T-helper 17 cell (primary cell): ENCODE measurements at places on chromosomes 16 and 17.

GRCh38 chr17:41131979-41132378 lies 8.0 kb upstream of the KRTAP4-12 start:
- DNase-seq, result no peak

GRCh38 chr16:12317856-12318537 lies 341.5 kb downstream of the SNX29 start:
- no peak for DNase-seq

DNA sequence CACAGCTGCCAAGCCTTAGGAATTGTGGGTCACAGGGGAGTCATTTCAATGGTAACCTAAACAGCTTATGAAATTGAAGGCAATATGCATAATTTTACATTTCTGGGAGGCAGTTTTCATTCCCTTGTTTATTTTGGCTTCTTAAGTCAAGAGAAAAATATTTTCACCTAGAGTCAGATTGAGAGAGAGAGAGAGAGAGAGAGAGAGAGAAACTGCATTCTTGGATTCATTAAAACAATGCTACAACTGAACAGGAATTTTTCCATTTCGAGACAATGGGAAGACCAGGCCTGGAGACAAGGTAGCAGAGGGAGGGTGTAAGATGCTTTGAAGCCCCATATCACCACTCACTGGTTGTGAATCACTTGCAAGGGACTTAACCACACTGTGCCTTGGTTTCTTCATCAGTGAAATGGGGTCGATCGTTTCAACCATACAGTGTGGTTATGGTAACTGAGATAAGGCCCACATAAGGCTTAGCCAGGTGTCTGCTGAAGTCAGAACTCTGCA lies 224.7 kb upstream of the IRX3 start:
- DNase-seq, result no peak

- peak; percentile 61 for DNase-seq
Observed at GRCh38 chr17:80899402-80900268, 92.0 kb upstream of the CHMP6 start.

DNA sequence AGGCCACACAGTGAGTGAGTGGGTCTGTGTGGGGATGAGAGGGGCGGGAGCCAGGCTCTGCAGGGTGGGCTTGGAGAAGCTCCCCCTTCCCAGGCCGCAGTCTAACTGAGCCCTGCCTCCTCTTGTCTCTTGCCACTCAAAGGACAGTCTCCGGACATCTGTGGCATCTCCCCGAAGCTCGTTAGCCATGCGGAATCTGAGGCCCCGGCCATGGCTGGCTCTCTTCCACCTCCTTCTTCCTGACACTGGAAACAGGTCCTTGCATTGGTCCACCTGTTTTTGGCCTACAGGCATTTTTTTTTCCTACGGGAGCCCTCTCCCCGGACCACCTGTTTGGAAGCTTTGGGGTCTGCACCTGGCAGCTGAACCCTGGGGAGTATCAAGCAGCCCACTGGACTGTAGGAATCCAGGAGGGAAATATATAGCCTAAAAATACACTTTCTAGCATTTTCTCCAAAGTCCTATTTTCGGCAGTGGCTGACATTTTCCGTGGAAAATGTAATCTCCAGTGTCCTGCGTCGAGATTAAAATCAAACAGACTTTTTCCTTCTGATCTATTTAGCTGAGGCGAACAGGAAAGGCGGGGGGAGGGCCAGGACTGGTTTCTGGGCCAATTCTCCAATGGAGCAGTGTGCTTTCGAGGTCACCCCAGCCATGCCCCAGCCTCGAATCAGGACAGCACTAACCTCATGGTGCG lies 9.1 kb downstream of the ATP2A3 start:
- no peak for DNase-seq

DNA sequence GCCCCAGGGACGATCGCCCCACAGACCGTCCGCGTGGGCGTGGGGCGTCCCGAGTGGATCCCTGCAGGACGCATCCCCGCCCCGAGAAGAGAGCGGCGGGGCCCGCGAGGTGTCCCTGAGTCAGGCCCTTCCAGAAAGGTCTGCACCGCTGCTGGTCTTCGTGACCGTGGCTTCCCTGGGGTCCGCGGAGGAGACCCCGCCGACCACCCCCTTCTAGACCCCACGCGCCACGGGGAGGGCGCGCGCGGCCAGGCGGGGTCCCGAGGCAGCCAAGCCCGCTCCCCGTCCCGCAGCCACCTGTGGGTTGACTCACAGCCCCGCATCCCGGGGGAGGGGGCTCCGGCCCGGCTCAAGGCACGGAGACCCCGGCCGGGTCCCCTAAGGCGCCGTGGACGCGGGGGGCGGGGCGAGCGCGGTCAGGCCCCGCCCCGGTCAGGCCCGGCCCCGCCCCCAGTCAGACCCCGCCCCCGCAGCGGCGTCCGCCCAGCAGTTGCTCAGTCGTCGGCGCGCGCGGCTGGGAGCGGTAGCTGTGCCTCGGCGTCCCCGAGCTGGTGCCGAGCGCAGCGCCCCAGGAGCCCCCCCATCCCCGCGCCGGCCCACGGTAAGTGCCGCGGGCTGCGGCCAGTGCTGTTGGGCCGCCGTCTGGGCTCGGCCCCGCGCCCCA lies at the start of gene BAIAP3:
TSS of gene BAIAP3 (plus strand) at position 497 of the 664 bp plus-strand sequence. CDS start 4,905 bp downstream, outside the sequence.
- peak; percentile 46 for DNase-seq

- no peak for DNase-seq
Observed at GRCh38 chr17:59093145-59093701, 13.5 kb downstream of the TRIM37 start.

DNA sequence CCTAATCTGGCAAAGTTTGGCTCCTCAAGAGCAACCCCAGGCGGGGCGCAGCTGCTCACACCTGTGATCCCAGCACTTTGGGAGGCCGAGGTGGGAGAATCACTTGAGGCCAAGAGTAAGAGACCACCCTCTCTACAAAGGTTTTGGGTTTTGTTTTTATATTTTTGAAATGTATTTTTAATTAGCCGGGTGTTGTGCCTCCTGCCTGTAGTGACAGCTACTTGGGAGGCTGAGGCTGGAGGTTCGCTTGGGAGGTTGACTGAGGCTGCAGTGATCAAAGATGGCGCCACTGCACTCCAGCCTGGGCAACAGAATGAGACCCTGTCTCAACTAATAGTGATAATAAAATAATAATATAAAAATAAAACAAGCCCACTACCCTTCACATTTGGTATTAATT lies 756 bp upstream of the USP7 start:
- DNase-seq, result no peak

DNA sequence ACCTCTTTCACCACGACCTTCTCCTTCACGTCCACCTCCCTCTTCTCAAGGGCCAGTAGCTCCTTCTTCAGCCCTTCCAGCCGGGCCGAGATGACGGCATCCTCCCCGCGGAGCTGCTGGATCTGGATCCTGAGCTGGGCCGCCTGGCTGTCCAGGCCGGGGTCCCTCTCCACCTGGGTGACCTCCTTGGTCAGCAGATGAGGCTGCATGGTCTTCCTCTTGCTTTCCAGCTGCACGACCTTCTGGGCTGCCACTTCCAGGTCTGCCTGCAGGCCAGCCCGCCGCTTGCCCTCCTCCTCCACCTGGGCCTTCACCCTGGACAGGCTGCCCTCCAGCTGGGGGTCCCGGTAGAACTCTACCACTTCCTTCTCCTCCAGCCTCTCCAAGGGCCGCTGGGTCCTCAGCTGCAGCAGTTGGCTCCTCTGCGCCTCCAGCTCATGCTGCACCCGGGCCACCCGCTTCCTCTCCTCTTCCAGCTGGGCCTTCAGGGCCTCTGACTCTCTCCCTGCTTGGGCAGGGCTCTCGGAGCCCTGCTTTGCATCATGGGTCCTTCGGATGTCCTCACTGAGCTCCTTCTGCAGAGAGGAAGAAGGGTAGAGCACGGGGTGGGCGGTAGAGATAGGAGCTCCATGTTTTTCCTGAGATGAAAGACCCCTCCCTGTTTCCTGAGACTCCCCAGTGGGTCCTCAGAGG lies 9.5 kb downstream of the CDK3 start:
- DNase-seq, result no peak

GRCh38 chr16:17194190-17194780 lies 276.5 kb downstream of the XYLT1 start:
- peak; percentile 53 for DNase-seq

- DNase-seq, result no peak
Observed at GRCh38 chr17:2034157-2034556, 4.2 kb downstream of the DPH1 start.
